Suppressor macrophage (primary cell): ENCODE measurements at places on chromosomes 12 and 14.

GRCh38 chr12:12403264-12404248 is 46.7 kb downstream of the BORCS5 start:
- no peak for DNase-seq

GRCh38 chr14:74459289-74459946 is 33.4 kb upstream of the SYNDIG1L start:
- peak; percentile 56 for DNase-seq

DNA sequence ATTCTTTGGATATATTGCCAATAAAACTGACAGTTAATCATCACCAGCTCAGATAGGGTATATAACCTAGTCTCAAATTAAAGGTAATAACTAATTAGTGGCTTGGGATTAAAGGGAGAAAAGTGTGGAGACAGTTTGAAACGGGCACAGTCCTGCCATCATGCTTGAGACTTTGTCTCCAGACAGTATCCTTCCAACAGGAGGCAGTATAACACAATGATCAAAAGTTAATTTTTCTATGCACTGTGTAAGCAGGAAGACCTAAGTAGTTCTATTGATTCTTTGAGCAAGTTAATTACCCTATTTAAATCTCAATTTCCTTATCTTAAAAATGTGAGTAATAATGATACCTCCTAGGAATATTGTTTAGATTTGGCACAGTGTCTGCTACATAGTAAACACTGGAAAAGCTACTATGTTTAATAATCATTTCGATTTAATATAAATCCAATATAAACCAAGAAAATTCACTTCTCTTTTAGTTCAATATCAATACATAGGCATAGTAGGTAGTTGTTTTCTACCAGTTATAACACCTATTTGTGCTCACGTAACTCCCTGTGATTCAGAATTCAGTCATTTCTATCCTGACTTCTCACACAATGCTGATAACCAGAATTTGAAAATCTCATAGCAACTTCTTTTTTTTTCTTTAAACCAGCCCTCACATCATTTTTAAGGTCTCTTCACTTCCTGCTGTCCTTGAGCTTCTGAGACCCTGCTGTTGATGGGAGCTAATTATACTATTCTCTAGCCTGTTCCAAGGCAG is 53.7 kb downstream of the GALNT4 start:
- peak; percentile 72 for DNase-seq

DNA sequence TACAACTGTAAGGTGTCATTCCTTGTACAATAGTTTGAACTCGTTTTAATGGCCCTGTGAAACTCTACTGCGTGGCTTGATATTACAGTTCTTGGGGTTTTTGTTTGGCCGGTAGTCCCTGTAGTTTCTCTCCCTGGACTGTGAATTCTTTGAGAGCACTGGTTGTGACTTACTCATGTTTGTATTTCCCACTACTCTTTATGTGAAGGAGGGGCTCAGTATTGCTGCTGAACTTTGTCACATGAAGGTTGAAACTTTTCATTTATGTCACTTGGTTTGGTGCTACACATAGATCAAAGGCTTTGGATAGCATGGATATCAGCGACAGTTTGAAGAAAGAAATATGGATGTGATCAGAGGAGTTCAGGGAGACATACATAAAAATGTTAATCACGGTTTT is 1.5 kb upstream of the POU6F1 start:
- DNase-seq, result no peak

DNA sequence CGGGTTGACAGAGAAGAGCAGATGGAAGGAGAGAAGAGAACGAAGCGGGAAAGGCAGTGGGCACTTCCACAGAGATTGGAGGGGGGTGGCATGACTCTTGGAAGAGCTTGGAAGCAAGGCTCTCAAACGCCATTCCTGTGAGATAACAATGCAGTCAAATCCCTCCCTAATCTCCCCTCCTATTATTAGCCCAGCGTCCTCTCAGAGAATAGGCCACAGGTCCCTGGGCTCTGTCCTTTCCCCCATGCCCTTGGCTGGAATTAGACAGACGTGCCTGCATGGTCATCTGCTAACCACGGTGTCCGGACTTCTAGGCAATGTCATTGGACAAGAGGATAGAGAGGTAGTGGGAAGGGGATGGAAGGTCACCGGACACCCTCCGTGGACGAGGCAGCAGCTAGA is 8.0 kb upstream of the MYH7 start:
- DNase-seq, result no peak

DNA sequence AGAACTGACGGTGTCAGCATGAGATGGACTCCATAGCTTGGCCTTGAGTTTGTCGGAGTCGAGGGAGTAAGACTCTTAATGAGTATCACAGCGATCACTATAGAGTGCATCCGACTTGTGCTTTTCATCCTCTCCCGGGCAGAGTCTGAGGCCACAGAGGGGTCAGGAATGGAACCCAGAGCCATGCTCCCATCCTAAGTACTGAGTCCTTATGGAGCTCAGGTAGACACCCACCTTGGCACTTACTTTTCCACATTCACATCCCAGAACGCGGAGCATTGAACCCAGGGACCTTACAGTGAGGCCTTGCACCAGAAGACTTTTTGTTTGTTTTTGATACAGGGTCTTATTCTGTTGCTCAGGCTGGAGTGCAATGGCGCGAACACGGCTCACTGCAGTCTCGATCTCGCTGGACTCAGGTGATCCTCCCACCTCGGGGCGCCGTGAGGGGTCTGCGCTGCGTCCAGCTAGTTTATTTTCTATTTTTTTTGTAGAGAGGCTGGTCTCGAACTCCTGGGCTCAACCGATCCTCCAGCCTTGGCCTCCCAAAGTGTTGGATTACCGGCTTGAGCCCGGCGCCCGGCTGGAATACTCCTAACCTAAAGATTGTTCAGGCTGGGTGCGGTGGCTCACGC is 719 bp upstream of the SRSF9 start:
- no peak for DNase-seq
